Activated CD4-positive, alpha-beta T cell treated with anti-CD3 and anti-CD28 coated beads for 24 hours (primary cell): ENCODE measurements at places on chromosomes 13 and 19.

GRCh38 chr19:47002106-47002766 lies 17.4 kb upstream of the NPAS1 start:
- DNase-seq = no peak

DNA sequence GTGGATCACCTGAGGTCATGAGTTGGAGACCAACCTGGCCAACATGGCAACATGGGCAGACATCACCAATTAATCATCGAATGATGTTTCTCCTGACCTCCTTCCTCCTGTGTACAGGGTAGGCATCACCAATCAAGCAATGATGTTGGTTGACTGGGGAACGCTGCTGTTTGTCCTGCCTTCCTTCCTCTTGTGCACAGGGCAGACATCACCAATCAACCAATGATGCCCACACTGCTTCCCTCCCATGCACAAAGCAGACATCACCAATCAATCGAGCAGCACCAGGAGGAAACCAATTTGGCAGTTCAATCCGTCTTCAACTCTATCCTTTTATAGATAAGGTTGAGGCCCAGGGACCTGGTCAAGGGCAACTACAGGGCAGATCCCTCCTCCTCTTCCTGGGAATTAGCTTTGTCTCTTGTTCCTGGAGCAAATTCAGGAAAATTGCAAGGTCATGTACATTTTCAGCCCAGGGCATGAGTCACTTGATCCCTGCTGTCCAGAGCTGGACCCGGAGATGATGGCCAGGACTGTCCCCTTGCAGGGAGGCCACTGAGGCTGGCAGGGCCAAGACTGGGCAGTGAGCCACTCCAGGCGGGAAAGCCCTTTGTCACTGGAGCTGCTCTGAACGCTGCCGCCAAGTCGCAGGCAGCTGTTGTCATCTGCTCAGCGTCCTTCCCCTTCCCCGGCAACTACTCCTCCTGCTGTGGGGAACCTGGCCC lies 5.3 kb upstream of the CSNK1G2 start:
- no peak for DNase-seq

DNA sequence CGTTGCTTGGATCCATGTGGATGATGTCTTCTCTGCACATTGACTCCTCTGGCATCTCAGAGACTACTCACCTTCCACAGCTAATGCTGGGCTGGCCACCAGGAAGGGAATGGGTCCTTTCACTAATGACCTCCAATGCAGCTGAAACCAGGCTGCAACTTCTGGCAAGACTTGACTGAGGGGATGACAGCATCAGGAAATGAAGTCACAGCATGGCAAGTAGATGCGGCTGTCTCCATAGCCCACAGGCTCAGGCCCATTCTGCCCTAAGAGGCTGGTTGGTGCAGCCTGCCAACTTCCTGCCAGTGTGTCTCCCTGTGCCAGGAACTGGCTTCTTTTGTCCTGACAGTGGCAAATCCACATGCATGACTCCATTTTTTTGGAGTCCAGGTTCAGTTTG lies 467.3 kb downstream of the TSHZ3 start:
- no peak for DNase-seq

DNA sequence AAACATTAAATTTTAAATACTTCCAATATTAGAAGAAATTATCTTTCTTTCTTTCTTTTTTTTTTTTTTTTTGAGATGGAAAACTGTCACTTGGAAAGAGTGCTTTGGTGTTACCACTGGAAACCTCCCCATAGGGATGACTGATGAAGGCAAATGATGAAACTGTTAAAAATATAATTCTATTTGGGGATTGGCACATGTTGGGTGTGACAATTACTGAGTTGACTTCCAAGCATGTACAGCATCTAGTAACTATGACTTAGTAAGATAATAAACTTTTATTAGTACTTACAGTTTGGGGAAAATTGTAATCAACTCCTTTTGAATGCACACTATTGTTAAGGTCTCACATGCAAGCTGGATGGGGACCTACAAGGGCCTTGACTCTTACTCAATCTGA lies 592.5 kb downstream of the KCTD12 start:
- no peak for DNase-seq
